ENCODE measurements at places on chromosomes 7 and 10.

DNA sequence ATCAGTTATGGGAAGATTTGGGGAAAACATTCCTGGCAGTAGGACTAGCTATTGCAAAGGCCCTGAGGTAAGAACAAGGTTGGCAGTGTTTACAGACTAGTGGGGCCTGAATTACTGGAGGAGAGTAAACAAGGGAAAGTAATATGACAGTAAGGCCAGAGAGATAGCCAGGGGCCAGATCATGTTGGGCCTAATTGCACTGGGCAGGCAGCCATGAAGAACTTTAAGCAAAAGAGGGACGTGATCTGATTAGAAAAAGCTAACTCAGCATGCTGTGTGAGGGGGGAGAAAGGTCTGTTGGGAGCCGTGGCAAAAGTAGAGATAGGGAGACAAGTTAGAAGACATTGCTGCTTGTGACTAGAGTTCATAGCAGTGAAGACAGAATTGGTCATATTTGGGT is 9.2 kb downstream of the NUP42 start:
- no peak for DNase-seq

GRCh38 chr7:6621195-6622133 is 6.1 kb downstream of the ZNF853 start:
- DNase-seq, result no peak

- DNase-seq, result no peak
These were observed 10.8 kb downstream of the ZNF467 start for GRCh38 chr7:149762610-149763009.

- DNase-seq, result no peak
These were observed 116.1 kb downstream of the KLF6 start for GRCh38 chr10:3668966-3669330.

DNA sequence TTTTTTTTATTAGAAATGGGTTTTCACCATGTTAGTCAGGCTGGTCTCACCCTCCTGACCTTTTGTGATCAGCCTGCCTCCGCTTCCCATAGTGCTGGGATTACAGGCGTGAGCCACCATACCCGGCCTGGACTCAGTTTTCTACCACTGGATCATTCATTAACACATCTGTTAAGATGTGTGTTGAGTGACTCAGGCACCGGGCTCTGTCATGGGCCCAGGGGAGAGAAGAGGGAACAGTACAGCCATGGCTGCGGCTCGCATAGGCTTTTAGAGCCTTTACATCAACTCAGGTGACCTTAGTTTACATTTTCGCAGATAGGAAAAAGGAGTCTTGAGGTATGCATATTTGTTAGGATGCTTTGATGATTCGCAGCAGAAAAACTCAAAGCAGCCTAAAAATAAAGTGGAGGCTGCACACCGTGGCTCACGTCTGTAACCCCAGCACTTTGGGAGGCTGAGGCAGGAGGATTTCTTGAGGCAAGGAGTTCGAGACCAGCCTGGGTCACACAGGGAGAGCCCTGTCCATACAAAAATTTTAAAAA is 3.1 kb upstream of the ARPC1B start:
- DNase-seq, result no peak

GRCh38 chr7:31982962-31983361 is 87.2 kb downstream of the PDE1C start:
- no peak for DNase-seq
